Activated CD4-positive, alpha-beta T cell treated with anti-CD3 and anti-CD28 coated beads, Interleukin-2, amount 50 U/mL, for 24 hours (primary cell): ENCODE measurements at places on chromosomes 5 and 9.

DNA sequence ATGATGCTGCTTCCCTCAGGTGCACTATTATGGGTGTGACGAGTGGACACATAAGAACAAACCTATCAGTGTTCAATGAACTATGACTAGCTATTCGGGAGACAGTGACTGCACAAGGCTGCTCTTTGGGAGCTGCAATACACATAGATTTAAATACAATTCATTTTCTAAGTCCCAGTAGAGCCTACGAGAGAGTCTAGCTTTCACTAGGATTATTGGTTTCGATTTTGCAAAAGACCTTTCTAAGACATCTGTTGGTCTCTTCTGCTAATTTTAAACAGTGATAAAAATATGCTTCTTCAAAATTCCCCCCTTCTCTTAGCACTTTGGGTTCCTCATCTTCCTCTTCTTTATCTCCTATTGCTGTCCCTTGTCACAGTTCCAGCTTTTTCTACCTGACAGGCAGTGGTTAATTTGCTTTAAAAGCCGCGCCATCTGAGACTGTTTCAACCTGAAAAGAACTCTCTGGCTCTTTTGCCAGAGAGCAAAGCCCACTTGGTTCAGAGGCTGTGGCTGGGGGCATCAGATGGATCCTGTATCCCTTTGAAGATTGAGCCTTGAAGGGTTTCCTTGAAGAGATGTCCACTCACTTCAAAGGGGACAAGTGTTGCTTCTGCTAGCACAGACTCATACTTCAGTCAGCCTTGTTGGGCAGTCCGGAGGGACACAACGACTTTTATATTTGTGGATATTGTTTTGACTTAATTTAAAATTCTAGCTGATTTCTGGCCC, 241.5 kb downstream of the MAN2A1 start:
- DNase-seq, result no peak

DNA sequence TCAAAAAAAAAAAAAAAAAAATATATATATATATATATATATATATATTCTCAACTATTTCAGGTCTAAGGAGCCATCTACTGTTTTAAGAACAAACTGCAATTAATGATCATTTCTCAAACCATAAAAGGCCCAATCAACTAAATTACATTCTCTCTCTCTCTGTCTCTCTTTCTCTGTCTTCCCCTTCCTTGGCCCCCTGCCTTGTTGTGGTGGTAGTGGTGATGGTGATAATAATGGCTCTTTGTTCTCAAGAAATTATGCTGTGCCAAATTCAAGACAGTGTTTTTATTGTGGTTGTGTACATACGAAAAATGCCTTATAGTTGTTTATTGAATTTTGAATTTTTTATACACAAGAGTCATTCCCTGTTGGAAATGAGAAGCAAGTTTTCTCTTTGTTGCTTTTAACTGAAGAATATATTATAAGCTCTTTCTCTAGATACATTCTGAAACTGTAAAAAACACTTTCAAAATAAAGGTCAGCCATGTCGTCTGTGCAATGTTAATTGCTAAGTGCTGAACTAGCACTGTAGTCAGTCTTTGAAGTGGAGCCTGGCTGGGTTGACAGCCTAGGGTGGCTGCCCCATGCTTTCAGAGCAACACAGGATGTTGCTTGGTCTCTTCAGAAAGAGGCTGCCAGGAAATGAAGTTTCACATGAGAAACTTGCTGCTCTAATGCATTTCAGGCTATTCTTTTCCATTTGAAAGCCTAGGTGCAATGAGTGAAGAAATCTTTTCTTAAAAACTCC, 96.0 kb downstream of the HINT1 start:
- peak; percentile 38 for DNase-seq

- DNase-seq, result no peak
Measured at GRCh38 chr5:68846828-68847227, 247.0 kb upstream of the SLC30A5 start.

DNA sequence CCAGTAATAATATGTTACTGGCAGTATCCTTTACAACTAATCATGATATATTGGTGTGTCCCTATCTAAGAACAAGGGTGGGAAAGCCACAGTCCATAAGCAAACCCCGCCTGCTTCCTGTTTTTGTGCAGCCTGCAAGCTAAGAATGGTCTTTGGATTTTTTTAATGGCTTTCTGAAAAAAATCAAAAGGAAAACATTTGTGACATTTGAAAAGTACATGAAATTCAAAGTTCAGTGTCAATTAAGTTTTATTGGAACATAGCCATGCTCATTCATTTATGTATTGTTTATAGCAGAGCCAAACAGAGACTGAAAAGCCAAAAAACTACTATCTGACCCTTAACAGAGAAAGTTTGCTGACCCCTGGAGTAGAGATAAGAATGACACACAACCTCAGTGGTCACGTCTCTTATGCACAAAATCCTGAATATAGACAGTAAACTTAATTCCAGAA, 12.8 kb upstream of the TMEM245 start:
- no peak for DNase-seq

DNA sequence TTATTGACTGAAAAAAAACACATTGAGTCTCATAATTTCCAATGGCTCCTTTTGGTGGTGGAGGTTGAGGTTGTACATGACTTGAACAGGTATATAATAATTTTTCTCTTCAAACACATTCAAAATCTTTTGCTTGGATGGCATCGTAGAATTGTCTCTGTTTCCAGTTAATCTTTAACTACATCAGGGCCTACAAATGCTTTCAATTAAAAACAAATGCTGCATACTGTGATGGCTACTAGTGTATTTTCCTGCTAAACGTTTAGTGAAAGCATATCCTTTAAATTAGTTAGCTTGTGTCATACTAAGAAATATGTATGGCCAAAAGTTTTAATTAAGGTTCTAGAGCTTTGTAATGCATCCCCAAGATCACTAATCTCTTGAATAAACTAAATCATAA, 313.8 kb downstream of the SLF1 start:
- DNase-seq, result no peak

DNA sequence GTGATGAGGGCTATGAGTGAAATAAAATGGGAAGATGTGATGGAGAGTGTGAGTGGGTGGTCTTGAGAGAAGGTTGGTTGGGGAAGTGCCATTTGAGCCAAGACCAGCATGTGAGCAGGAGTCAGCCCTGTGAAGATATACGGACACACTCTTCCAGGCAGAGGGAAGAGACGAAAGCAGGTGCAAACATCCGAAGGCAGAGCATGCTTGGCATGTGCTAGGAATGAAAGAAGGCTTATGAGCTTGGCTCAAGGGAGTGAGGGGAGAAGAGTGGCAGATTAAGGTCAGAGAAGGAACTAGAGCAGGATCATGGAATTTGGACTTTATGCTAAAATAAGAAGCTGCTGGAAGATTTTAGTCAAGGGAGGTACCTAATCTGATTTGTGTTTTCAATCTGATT, 23.6 kb upstream of the CCDC112 start:
- no peak for DNase-seq

GRCh38 chr5:44932922-44933585, 124.3 kb downstream of the MRPS30 start:
- DNase-seq, result no peak

DNA sequence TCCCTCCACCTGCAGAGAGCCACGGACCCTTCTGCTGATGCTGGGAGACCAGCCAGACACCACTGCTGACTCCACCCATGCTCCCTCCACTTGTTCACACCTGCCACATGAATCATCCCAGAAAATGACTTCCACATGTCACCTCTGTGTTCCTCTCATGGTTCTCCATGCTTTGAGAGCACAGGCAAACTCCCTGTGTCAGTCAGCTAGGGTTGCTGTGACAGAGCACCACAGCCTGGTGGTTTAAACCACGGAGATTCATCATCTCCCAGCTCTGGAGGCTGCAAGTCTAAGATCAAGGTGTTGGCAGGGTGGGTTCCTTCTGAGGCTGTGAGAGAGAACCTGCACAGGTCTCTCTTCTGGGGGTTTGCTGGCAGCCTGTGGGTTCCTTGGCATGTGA, 381.4 kb downstream of the GADD45G start:
- DNase-seq, result no peak

DNA sequence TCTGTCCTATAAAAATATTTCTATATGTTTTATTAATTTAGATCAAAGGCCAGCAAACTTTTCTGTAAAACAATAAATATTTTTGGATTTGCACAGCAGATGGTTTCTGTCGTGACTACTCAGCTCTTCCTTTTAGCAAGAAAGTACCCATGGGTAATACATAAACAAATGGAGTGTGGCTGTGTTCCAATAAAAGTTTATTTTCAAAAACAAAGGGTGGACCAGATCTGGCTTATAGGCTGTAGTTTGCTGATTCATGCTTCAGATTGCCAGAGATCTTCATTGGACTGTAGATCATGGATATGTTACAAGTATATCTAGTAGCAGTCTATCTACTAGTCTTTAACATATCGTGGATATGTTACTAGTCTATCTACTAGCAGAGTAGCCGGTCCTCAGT, 590.5 kb downstream of the CSNK1G3 start:
- DNase-seq, result no peak

DNA sequence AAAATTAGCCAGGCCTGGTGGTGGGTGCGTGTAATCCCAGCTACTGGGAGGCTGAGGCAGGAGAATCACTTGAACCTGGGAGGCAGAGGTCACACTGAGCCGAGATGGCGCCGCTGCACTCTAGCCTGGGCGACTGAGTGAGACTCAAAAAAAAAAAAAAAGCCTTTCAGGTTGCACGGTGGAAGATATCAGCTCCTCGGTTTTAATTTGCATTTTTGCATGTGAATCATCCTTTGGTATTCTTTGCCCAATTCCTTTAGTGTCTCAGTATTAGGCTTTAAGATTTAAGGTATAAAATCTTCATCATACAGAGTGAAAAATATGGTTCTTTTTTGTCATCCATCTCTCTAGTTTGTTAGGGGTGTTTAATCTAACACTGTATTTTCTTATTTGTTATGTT, 173.6 kb upstream of the S1PR3 start:
- no peak for DNase-seq

DNA sequence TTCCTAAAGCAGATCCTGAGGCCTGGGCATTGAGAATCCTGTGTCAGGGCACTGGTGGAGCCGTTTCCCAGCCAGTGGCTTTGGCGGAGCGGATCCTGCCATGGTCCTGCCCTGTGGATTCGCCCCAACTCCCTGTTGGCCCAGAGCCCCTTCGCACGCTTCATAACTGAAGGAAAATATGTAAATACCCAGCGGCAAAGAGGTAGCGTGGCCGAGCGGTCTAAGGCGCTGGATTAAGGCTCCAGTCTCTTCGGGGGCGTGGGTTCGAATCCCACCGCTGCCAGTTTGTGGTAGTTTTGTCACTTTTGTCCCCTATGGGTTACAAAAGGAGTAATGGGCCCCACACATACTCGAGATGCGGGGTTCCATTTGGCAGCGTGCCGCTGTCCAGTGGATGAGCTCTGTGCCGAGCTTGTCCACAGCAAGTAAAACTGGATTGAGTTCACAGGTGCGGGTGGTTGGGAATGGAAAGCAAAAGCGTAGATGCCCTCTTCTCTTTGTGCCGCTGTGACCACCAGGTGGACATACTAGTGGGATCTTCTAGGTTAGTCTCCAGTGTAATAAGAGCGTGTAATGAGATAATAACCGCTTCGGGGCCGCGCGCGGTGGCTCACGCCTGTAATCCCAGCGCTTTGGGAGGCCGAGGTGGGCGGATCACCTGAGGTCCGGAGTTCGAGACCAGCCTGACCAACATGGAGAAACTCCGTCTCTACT, 17.3 kb downstream of the TRIM7 start:
- peak; percentile 71 for DNase-seq

DNA sequence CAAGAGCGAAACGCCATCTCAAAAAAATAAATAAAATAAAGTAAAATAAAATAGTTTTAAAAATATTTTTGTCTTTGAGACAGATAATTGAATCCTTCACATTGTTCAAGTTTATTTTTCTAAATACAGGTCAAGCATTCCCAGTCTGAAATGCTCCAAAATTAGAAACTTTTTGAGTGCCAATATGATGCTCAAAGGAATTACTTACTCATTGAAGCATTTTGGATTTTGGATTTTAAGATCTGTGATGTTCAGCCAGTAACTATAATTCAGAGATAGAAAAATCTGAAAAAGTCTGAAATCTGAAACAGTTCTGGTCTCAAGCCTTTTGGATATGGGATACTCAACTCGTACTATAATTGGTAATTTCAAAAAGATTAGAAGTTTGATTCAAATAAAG, 39.8 kb downstream of the RBM27 start:
- no peak for DNase-seq

GRCh38 chr9:38292480-38292879, 100.0 kb upstream of the ALDH1B1 start:
- no peak for DNase-seq

DNA sequence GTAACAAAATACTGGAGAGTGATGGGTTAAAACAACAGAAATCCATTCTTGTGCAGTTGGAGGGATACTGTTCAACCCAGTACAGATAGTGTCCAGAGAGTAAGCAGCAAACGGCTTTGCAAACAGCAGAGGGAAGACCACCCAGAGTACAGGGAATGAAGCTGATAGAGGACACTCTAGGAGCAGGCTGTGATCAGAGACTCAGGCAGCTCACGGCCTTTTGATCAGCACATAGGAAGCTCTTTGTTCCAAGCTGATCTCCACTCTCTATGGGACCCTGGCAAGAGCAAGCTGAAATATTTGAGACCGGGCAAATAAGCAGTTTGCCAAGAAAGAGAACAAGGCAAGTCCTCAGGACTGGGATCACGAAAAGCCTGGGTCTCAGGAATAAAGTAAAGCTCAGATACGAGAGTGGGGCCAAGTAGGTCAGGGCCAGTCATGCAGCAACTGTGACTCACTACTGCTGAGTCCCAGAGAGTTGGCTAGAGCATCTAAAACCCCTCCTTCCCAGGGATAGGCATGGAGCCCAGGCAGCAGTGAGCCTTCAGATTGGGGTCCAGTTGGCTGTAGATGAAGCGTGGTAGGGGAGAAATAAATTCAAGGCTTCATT, 52.4 kb downstream of the MELK start:
- DNase-seq, result no peak
